Nephron progenitor cell (in vitro differentiated cells): ENCODE measurements at places on chromosomes 3 and 15.
A peak's percentile ranks its signal among the peaks of the same experiment; 100 is the strongest.

DNA sequence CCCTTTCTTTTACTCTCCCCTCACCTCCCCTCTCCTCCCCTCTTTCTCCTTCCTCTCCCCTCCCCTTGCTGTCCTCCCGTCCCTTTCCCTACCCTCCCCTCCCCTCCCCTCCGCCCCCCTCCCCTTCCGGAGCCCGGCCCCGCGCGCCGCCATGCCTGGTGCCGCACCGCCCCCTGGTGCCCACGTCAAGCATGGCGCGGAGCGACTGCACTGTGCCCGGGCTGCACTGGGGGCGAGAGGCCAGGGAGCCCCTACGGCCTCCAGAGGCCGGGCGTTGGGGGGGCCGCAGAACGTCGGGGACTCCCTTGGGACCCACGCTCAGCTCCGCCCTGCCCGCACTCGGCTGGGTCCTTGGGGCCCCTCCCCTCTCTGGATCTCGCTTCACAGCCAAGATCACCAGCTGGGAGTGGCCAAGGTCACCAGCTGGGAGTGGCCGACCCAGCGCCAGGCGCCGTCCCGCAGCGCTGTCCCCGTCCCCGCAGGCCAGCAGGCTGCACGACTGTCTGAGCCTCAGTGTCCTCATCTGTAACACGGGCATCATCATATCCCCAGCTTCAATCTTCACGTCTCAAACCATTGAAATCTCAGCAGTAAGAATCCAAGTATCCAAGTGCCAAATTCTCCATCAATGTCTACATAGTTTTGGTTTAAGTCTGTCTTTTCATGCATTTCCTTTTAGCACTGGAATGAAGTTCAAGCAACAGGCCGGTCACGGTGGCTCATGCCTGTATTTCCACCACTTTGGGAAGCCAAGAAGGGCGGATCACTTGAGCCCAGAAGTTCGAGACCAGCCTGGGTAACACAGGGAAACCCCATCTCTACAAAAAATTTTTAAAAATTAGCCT, 42.5 kb downstream of the TPRA1 start:
- H3K4me3 ChIP-seq = peak overlapping the region; percentile 78
- no peaks in the 10 kb centered on the region for H3K36me3 ChIP-seq
- DNase-seq = peak; percentile 93
- no peak overlapping the region for H3K27ac ChIP-seq

GRCh38 chr3:190302212-190302867, 19.9 kb downstream of the CLDN1 start:
- no peaks in the 10 kb centered on the region for H3K36me3 ChIP-seq
- peaks cover 19% of the 10 kb centered on the region for H3K4me1 ChIP-seq
- no peak overlapping the region for H3K4me3 ChIP-seq
- H3K27ac ChIP-seq = no peak overlapping the region
- no peak for DNase-seq
- H3K27me3 ChIP-seq = peaks cover 15% of the 10 kb centered on the region

DNA sequence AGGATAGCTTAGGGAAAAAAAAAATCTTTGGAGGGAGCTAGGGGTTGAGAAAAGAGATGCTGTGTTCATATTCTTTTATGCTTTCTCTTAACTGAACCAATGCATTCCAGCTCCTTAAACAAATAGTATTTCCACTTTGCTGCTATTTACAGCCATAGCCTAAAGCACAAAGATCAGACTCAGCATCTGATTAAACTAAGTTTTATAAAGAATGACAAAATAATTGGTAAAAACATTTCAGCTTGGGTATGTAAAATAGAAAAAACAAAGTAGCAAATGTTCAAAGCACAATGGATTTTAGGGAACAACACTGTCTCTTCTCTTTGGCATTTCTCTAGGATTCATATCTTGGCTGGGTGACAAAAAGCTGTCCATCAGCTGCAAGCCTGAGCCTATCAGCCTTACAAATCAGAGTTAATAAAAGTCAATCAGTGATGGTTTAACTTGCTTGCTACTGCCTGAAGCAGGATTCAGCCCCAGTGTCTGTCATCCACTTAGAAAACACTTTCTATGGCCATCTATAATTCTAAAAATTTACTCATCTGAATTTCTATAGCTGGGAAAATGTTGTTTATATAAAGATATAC, 232.1 kb upstream of the CDIN1 start:
- peaks cover 2% of the 10 kb centered on the region for H3K27me3 ChIP-seq
- H3K36me3 ChIP-seq = no peaks in the 10 kb centered on the region
- peaks cover 8% of the 10 kb centered on the region for H3K4me1 ChIP-seq
- no peak overlapping the region for H3K27ac ChIP-seq
- no peak for DNase-seq
- no peak overlapping the region for H3K4me3 ChIP-seq

DNA sequence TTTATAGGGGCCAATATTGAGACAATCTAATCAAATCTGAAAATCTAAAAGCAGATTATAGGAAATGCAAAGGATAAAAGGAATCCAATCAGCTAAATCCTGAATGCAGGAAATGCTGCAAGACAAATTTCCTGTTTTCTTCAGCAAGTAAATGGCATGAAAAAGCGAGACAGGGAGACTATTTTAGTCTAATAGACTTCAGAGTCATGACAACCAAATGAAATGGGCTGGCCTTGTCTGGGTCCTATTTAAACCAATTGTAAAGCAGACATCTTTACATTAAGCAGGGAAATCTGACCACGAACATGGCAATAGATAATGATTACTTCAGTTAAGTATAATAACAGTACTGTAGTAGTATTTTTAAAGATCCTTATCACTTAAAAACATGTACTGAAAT, 2.1 kb downstream of the DBR1 start:
- no peak for DNase-seq
- peaks cover 8% of the 10 kb centered on the region for H3K27me3 ChIP-seq

DNA sequence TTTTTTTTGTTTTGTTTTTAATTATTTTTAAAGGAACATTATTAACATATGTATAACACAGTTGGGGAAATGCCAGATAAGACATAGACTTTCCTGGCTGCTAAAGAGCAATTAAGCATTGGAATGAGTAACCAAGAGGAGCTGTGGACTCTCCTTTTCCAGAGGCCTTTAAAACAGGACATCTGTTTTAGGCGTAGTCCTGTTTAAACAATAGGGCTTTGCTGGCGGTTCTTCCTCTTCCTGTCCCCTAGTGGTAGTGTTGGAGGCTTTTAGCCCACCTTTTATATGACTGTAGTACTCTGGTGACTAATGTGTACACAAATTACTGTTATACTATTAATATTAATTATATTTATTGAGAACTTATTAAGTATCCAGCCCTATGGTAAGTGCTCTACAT, 81.9 kb downstream of the PPARG start:
- no peak overlapping the region for H3K4me3 ChIP-seq
- H3K27me3 ChIP-seq = peaks cover 13% of the 10 kb centered on the region
- no peak for DNase-seq
- no peak overlapping the region for H3K27ac ChIP-seq
- no peaks in the 10 kb centered on the region for H3K36me3 ChIP-seq
